SK-N-DZ (cell line): ENCODE measurements at places on chromosomes 3 and 15.

DNA sequence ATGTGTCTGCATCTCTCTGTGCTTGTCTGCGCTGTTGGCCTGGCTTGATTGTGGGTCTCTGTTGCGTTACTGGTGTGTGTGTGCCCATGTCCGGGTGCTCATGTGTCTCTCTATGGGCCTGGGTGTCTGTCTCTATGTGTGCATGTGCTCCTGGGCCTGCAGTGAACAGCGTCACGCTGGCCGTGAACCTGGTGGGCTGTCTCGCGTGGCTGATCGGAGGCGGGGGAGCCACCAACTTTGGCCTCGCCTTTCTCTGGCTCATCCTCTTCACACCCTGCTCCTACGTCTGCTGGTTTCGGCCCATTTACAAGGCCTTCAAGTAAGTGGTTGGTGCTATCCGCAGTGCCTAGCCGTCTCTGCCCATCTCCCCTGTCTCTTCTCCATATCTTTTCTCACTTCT, 7.0 kb upstream of the PPCDC start:
- no peak for DNase-seq

GRCh38 chr3:119543147-119543546, 16.3 kb downstream of the CD80 start:
- no peak for DNase-seq

DNA sequence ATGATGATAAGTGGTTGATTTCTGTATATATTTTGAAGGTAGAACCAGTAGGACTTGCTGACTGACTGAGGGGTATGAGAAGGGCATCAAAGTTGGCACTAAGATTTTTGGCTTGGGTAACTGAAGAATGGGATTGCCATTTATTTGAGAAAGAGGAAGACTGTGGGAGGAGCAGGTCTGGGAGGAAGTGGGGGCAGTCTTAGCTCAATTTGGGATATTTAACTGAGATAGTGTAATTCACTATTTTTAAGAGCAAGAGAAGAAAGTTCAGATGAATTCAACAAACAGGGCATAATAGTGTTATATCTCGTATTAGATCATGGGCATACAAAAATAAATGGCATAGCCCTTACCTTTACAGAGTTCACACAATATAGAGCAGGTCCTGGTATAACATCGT, 1.7 kb downstream of the BUB1B start:
- no peak for DNase-seq

DNA sequence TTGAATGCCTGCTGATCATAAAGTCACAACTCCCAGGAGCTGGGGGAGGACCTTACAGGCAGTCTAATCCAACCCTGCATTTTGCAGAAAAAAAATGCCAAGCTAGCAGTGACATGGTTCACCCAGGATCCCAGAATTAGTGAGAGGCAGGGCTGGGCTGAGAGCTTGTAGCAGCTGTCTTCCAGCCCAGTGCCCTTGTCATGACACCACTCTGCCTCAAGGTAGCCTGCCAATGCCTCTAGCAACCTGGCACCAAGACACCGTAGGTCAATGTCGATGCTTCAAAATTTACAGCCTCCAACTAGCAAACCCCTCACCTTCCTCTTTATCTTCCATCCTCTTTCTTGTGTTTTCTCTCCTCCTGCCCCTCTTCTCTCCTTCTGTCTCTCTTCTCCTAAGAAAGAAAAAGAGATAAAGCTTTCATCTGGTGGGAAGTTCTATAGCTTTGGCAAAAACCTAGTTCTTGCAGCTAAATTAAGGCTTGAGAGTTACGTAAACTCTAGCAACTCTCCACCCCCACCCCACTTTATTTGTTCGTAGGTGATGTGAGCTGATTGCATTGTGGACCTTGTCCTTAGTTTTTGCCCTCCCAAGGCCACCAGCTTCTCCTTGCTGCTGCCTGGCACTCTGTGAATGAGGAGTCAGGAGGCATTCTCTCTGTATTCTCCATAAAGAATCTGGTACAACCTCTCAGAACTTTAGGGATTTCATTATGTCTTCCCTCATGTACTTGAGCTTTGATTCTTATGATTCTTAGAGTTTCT, 18.3 kb upstream of the BFSP2 start:
- no peak for DNase-seq

DNA sequence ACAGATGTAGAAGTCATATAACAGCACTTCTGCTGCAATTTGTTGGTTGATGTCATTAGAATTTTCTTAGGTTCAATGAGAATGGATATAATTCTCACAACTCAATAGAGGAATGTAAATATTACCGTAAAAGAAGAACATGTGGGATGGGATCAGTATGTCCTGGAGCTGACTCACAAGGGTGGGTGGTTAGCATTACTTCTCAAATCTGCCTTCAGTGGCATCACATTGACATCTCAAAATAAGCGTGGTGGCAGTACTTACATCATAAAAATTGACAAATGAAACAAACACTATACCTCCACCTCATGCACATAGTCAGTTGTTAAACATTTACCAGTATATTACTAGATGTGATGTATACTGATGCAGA, 1068.0 kb upstream of the CADM2 start:
- DNase-seq, result no peak

GRCh38 chr3:72015463-72015862, 230.5 kb upstream of the PROK2 start:
- no peak for DNase-seq

- no peak for DNase-seq
Observed at GRCh38 chr3:46736006-46736872, 18.6 kb upstream of the PRSS50 start.

- DNase-seq, result no peak
Observed at GRCh38 chr3:31247850-31248562, 284.7 kb upstream of the STT3B start.

DNA sequence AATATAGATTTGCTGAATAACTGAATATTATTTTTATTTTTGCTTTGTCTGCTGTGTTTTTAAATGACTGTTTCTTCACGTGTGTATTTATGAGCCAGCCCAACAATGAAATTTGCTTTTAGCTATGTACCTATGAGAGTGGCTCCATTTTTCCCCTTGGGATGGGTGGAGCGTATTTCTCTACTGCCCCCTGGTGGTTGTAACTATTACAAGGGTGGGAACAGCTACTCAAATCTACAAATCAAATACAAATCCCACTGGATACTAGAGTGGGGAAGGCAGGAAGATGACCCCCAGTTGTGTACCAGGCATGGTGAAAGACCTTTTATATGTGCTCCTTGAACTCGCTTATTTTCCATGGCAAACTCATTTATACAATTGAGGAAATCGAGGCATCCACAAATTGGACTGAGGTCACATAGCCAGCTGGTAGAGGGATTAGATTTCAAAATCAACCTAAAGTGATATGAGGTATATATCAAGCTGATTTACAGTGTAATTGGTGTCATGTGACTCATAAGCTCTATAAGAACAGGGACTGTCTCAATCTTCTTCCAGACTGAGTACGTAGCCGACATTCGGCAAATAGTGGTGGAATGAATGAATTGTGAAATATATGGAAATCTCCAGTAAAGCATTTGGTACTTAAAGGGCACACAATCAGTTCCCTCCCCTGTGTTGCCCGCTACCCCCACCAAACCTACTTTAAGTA, 69.5 kb upstream of the VEPH1 start:
- peak; percentile 47 for DNase-seq

DNA sequence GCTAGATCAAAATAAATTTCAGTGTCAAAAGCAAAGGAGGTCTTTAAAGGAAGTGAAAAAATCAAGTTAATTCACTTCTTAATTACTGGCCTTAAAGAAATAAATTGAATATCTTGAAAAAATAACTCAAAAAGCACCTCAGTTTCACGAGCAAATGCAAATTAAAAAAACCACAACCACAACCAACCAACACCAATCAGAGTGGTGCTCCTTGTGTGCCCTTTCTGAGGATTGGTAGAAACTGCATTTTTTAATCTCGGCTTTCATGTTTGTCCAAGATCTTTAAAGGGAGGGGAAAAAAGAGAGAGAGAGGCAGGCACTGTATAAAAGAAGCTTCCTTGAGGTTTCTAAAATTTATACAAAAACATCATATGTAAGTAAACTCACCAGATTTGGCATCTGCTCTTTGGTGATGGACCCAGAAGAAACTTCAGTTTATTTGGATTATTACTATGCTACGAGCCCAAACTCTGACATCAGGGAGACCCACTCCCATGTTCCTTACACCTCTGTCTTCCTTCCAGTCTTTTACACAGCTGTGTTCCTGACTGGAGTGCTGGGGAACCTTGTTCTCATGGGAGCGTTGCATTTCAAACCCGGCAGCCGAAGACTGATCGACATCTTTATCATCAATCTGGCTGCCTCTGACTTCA, at the start of gene GPR15:
Gene GPR15, plus strand, starts transcription at position 357 of the 653 bp plus-strand sequence. Its CDS starts 56 bp downstream, at position 413.
- DNase-seq, result no peak

- no peak for DNase-seq
Observed at GRCh38 chr15:75891895-75892294, 11.8 kb upstream of the FBXO22 start.

DNA sequence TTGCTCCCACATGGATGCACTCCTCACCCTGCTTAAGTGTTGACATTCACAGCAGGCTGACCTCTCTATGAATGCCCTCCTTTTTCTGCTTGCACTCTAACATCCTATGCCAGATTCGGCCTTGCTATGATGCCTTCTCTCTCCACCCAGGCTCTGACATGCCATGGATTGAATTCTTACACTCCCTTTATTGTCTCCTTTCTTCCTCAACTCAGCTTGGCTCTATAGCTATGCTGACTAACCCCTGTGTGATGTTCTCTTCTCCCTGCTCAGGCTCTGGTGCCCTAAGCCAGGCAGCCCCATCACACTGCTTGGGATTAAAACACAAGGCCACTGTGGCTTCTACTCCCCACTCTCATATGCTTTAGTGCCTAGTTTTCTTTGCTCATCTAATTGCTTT, 563.7 kb downstream of the NSUN3 start:
- DNase-seq, result no peak

GRCh38 chr3:7646851-7647250, 785.9 kb downstream of the GRM7 start:
- no peak for DNase-seq

- no peak for DNase-seq
Observed at GRCh38 chr15:63501256-63502089, 2.9 kb upstream of the USP3 start.

GRCh38 chr15:94453227-94453988, 222.0 kb downstream of the MCTP2 start:
- no peak for DNase-seq

DNA sequence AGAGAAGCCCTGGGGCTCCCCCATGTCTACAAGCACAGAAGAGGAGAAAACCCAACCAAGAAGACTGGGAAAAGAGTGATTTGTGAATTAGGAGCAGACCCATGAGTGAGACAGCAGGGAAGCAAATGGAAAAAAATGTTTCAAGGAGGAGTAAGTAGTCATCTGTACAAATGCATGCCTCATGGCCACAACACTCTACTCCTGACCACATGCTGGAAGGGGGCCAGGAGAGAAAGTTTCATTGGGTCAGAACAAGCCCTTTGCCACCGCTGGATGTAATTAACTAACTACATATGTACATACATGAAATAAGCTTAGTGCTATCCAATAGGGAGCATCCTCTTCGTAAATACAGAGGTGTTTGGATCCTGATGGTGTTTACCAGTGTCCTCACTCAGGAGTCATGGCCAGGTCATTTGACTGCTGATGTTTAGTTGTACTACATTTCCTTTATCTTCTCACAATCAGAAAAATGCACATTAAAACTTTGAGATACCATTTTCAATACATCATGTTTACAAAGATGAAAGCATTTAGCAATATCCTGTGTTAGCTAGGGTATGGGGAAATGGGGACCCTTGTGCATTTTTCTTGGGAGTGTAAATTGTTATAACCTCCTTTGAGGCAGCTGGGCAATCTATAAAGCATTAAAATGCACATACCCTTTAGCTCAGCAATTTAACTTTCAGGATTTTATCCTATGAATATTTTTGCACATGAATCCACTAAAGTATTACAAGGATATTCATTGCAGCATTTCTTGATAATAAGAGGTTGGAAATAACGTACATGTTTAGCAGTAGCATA, 27.1 kb downstream of the CLRN1 start:
- no peak for DNase-seq

DNA sequence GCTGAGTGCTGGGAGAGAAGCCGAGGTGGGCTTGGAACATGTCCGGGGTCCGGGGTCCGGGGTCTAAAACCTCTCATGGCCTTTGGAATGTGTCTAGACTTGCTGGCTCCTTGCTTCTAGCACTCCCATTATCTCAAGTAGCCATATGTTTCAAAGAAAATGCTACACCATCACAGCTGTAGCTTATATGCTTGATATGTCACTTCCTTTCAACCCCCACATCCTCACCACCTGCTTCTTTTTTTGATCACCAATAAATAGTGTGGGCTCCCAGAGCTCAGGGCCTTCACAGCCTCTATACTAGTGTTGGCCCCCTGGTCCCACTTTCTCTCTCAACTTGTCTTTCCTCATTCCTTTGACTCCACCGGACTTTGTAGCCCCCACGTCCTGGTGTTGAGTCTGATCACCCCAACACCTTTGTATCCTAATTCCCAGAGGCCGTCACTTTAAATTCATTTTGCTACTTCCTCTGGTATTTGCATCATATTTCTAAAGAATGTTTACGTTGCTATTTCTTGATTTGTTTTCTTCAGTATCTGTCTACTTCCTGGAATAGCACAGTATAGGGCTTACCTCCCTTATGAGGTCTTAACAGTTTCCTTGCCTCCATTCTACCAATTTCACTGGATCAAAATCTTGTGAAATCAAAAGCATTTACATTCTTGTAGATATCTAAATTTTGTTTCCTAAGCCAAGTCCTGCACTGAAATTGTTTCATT, 71.9 kb upstream of the CHRNB4 start:
- no peak for DNase-seq

GRCh38 chr3:183151821-183152351, 10.6 kb downstream of the LAMP3 start:
- no peak for DNase-seq

GRCh38 chr3:17307887-17308286, 423.1 kb downstream of the PLCL2 start:
- no peak for DNase-seq

DNA sequence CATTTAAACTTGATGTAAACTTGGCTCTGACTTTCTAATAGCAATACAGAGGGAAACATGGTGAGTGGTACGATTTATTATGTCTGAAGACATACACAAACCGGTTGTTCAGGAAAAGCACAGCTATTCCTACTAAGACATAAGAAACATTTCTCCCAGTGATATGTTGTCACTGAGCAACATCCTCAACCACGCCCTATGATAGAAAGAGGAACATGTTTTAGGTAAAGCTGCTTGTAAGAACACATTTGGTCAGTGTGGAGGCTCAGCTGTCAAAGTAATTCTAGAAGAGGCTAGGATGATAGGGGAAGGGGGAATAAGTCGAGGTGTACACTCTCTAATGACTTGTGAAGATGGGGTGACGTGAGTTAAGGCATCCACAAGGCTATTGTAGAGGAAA, 42.7 kb upstream of the B3GNT5 start:
- no peak for DNase-seq

- DNase-seq, result no peak
Observed at GRCh38 chr3:124686028-124686670, 44.1 kb upstream of the UMPS start.

DNA sequence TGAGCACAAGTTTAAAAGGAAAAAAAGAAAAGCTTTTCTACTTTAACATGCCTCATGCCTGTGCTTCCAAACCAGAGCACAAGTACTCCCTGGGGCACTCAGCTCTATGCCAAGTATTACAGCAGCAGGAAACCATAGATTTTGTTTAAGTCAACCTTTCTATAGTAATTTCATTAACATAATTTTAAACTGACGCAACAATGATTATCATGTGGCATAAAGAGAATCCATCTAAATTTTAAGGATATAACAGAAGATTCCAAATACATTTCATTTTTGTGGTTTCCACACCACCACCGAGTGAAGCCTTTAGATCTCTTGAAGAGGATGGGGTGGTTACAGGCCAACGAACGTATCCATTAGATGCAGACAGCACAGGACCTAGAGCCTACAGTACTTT, 112.1 kb downstream of the TNIK start:
- no peak for DNase-seq
